ENCODE measurements at places on chromosomes 13 and 19.

DNA sequence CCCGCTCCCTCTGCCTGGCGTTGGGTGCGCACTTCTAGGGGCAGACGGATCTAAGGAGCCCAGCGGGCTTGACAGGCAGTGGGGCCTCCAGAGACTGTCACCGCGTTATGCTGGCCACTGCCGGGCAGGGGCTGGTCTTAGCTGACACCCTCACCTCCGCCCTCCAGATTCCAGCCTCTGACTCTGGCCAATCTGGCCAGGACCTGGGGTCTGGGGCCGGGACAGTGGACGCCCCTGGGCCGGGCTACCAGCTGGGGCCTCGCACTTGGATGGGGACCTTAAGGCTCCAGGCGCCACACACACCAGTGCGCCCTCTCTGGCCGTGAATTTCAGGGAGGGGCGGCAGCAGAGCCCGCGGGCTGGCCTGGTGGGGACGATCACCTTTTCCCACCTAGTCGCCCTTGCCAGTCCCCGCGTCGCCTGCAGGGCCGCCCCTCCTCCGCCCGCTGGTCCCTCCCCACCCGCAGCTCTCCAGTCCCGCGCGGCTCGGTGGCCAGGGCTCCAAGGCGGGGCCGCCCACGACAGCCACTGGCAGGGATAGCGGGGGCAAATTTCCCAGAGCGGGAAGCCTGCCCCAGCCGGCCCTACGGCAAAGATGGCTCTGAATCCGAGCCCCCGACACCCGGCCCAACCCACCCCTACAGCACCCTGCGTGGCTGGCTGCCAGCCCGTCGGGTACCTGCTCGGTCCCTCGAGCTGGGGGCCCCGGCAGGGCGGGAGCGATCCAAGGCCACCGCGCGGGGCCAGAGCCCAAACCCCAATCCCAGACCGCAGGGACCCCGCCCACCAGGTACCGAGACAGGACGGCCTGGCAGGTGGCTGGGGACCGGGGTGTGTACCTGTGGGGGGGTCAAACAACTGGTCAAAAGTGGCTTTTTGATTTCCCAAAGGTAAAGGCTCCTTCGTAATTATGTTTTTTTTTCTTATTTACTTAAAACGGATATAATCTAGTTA, 6.1 kb upstream of the ZNF98 start:
- no peak for DNase-seq

GRCh38 chr13:28655561-28655960, 3.4 kb upstream of the POMP start:
- no peak for DNase-seq

DNA sequence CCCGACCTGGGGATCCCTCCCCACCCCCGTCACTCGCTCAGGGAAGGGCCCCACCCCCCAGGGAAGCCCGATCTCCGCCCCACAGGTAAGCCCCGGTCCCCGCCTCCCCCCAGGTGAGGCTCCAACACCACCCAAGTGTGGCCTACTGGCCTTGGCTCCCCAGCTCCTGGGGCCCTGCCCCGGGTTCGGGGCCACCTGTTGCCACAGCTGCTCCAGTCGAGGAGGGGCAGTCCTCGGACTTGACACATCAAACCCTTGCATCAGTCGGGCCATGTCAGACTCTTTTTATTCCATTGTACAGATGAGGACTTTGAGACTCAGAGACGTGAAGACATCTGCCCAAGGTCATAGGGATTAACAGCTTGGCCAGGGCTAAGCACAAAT, 512 bp downstream of the CC2D1A start:
- no peak for DNase-seq

- no peak for DNase-seq
Observed at GRCh38 chr19:41156207-41156606, 36.8 kb upstream of the CYP2S1 start.

DNA sequence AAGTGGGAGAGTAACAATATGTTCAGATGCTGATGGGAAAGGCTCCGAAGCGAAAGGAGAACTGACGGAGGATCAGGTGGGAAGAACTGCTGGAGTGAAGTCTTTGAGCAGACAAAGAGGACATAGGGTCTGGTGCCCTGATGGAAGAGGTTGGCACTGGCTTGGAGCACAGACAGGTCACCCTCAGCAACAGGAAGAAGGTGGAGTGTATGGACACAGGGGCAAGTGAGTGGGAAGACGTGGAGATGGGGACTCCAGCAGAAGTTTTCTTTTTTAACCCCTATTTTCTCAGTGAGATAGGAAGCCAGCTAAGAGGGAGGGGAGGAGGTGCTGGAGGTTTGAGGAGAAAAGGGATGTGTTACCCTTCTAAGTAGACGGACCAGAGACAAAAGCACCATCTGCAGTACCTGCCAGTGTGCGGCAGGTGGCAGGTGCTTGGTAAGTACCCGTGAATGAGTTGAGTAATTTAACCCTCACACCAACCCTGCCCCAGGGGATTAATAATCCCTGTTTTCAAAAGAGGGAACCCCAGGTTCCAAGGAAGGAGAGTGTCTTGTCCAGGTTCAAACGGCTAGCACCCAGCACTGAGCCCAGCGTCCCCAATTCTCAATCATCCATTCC, 11.2 kb downstream of the HAS1 start:
- peak; percentile 76 for DNase-seq

- peak; percentile 34 for DNase-seq
Observed at GRCh38 chr13:97018029-97018819, 23.9 kb upstream of the OXGR1 start.

DNA sequence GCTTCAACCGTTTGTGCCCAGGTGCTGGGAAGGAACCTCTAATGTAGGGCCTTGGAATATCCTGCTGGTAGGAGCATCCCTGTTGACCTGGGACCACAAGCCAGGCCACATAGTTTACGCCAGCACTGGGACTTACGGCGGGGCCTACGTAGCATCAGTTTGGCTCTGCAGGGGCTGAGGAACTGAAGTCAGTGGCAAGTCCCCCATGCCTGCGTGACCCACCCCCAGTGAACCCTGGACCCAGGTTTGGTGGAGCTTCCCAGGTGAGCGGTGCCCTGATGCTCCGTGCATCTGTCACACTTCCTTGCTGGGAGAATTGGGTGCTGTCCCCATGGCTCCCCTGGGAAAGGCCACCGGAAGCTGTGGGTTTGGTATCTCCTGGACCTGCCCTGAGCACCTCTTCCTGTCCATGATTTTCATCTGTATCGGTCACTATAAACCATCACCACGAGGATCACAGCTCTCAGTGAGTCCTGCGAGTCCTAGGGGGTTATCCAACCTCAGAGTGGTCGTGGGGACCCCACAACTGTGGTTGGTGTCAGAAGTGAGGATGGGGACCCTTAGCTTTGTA, 9.9 kb downstream of the SIGLEC11 start:
- DNase-seq: no peak

GRCh38 chr13:99311748-99312492, 4.7 kb upstream of the GPR183 start:
- no peak for DNase-seq

DNA sequence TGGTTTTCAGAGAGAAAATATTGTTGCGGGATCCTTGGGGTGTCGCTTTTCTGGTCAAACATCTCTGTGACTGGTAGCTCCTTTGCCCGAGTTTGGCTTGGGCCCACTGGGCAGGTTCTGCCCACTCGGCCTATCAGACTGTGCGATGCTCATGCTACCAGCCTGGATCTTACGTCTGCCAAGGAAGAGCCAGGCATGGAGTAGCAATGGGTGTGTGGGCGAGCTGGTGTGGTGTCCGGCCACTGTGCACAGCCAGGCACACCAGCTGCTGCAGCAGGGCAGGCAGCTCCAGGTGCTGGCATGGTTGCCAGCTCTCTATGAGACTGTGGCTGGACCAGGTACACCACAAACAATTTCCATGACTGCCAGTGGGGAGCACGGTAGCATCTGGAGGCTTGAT, 1351.8 kb upstream of the PCDH20 start:
- DNase-seq: no peak

DNA sequence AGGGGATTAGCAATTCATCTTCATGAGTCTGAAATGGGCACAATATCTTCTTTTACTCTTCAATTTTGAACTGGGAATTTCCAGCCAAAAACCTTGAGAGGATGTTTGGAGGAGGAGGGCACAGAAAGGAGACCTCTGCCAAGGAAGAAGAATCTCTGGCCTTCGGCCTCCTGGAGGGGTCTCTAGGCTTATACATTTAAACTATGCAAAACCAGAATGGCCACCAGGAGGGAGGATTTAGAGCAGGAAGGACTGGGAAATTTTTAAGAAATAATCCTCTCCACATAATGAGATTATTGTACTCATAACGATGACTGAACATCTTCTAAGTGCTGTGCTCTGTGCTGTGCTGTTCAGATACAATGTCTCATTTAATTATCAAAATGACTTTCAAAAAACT, 325.9 kb downstream of the NDFIP2 start:
- DNase-seq: no peak

DNA sequence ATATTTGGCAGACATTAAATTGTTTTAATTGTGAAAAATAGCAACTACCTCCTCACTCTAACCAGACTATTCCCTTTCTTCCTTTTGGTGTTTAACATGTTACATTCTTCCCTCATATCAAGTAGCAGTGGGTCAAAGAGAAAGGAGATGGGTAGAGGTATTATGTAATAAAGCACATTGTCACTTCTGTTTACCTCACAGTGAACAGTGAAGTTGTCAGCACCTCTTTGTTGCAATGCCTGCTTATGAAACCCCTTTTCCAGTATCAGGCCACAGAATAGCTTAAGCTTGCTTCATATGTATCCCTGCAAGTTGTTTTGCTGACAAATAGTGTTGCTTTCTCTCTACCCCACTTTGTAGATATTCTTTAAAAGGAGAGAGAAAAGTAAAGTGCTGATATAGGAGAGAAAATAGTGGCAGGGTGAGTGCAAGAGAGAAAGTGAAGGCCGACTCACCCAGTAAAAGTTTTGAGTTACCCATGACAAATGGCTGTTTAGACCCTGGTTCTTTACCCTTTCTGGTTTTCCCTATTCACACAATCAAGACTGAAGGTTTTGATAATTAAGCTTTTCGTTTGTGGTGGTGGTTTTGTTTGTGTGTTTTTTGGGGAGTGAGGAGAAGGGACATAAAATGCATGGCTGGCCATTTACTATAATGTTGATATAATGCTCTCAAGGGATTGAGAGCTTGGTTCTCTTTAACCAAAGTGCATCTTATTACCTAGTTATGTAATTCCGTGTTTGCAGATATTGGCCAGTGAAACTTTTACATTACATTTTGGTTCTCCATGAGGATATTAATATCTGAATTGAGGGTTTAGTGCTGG, 3.7 kb downstream of the ITM2B start:
- DNase-seq: no peak

DNA sequence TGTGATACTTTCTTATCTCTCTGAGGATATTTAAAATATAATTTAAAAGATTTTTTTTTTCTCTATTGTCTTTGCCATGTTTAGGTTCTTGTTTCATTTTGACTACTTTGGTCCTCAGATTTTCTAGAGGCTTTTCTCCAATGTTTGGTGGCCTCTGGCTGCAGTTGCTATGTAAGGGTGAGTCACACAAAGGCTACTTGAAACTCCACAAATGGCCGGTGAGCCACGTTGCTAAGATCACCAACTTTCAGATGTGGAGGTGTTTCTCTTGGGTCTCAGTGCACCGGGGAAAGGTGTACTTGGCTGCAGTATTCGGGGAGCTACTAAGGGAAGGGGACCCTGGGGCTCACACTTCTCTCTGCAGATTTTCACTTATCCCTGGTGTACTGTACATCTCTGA, 248.1 kb downstream of the HS6ST3 start:
- DNase-seq: peak; percentile 22

- no peak for DNase-seq
Observed at GRCh38 chr19:42076380-42076944, 496 bp downstream of the ZNF574 start.

- no peak for DNase-seq
Observed at GRCh38 chr13:41641429-41641828, 184.1 kb downstream of the RGCC start.

DNA sequence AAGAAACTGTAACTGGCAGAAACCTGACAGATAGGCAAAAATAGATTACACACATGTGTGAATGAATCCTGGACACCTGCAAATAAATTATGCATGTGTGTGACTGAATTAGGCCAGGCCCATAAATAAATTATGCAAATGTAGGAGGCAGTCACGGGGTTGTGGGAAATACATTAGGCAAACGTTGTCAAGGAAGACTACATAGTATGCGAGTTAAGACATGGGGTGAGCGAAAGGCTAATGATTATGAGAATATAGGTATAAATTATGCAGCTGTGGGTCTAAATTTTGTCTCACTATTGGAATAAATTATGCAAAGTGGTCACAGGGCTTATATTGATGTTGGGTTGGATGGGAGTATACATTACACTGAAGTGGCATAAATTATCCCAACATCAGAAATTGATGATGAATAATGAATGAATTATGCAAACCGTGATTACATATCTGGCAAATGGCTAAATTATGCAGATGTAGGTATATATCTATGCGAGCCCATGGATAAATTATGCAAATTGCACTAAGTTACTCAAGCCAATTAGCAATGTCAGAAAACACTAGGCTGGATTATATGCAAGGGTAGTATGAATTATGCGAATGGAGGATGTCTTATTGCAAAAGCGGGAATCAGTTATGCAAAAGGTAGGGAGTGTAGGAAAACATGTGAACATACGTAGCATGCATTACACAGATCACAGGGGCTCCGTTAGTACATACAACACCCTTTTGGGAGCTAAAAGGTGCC, 6.8 kb downstream of the SLC8A2 start:
- DNase-seq: no peak

DNA sequence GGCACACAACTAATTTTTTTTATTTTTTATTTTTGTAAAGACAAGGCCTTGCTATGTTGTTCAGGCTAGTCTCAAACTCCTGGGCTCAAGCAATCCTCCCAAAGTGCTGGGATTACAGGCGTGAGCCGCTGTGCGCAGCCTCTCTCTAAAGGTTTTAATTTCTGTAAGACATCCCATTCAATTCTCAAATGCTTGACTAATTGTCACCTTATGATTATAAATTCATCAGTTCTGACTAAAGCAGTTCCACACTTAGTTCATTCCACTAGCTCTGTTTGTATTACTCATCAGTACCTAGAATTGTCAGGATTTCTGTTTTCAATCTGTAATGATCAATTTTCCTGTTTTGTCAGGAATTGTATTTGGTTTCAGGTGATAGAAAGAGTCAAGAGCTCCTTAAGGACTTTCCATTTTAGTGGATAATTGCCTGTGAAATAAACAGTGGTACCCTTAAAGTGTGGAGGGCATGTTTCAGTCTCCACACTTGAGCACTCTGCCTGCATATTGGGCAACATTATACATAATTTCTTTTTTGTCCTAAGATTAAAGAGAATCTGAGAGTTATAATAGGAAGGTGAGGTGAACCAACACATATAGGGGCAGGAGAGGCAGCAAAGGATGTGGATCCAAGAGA, 27.6 kb downstream of the GPALPP1 start:
- no peak for DNase-seq

All from GM13977 (cell line).